Stimulated activated CD4-positive, alpha-beta T cell treated with anti-CD3 and anti-CD28 coated beads, Interleukin-15, amount 100 ng/mL, for 24 hours (primary cell): ENCODE measurements at places on chromosomes 11 and 22.

- peak; percentile 61 for DNase-seq
Observed at GRCh38 chr11:120334894-120335462, 1.2 kb upstream of the ARHGEF12 start.

- DNase-seq, result peak; percentile 79
Observed at GRCh38 chr11:36744375-36745168, 146.5 kb upstream of the RAG2 start.

DNA sequence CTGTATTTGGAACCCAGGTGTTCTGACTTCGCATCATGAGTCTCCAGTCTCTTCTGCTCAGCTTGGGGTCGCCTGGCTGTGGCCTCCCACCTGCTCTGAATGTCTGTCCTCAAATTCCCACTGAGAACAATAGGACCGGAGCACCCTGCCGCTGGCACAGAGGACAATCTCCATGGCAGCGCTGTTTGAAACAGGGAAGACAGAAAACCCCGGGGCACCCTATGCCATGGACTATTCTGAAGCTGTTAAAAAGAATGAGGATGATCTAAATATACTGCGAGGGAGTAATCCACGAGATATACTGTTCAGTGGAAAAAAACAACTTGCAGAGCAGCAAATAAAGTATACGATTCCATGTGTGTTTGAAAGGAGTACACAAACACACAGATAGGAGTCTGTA lies 415.6 kb upstream of the NARS2 start:
- DNase-seq, result no peak

GRCh38 chr11:19691815-19692500 lies 20.7 kb upstream of the NAV2 start:
- no peak for DNase-seq

DNA sequence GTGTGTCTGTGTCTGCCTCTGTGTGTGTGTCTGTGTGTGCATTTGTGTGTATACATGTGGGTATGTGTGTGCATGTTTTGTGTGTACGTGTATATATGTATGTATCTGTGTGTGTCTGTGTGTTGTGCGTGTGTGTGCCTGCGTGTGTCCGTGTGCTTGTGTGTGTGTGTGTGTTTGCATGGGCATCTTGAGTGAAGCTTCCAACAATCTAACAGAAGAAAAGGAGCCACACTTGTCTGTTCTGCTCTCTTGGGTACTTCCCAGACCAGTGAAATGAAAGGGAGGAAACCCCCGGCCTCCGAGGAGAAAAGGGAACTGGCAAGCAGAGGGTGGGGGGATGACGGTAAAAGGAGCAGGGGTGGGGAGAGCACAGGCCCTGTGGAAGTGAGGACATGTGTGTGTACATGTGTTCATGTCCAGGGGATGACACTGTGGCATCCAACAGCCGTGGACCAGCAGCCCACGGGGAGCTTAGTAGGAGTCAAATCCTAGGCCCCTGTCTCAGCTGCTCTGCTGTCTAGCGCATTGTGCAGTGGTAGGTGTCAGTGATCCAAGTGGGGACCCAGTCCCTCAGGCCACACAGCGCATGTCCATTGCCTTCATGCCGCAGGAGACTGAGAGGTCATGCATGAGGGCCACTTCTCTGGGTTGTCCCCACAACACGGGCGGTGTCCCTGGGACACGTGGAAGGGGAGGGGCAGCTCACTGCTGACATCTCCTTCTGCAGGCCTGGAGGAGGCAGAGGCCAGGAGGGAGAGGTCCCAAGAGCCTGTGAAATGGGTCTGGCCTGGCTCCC lies 8.1 kb downstream of the CSF2RB start:
- no peak for DNase-seq

DNA sequence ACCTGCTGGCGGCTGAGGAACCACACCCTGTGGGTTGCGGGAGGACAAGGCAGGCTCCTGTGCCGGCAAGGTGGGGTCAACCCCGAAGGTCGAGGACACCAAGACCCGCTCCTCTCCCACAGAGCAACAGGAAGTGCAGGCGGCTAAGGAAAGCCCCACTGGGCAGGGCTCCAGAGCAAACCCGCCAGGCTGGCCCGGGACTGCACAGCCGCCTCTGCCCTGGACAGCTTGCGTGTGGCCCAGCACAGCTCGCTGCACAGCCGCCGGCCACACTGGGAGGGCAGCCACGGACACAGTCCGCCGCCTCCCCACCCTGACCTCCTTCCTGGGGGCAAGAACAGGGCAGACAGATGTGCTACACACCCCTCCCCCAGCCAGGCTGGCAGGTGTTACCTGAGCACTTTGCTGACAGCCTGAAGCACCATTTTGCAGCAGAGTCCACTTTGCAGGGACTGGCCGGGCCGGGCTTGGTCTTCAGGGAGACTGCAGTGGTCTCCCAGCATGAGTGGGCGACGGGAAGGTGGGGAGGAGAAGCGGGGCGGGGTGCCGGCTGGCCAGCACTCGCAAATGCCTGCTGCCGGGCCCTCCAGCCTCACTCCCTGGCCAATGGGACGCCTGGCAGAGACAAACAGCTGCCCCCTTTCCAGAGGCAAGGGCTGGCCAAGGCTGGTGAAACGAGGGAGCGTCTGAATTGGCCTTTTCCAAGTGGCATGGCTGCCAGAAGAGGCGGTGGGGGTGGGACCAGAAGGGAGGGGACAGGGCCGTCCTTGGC lies at the start of gene MOB2:
TSS of gene MOB2 (minus strand) at position 726 of the 772 bp plus-strand sequence. CDS start at position 503, 223 bp downstream.
- no peak for DNase-seq

DNA sequence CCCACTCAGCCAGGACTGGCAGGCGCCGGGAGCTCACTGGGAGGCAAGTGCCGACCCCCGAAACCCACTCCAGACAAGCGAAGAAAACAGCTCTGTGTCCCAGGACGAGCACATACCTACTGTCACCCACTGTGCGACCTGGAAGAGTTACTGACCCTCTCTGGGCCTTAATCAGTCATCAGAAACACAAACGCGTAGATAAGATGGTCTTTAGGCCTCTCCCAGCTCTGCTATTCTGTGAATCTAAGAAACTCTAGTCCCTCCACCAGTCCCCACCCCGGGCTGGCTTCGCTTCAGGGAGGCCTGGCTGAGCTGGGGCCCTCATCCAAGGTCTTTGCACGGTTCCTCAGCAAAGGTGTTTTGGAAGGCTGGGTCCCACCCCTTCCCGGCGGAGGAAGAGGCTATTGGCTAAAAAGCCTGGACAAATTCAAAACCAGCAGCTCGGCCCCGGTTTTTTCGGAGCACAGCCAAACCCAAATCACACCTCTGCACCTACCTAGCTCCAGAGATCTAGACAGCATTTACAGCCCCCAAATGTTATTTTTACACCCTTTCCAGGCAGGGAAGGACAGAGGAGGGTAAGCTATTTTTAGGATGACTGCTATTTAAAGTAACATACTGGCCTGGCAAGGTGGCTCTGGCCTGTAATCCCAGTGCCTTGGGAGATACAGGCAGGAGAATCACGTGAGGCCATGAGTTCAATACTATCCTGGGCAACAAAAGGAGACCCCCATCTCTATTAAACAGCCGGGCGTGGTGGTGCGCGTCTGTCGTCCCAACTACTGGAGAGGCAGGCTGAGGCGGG lies 13.2 kb upstream of the HDHD5 start:
- DNase-seq, result no peak

DNA sequence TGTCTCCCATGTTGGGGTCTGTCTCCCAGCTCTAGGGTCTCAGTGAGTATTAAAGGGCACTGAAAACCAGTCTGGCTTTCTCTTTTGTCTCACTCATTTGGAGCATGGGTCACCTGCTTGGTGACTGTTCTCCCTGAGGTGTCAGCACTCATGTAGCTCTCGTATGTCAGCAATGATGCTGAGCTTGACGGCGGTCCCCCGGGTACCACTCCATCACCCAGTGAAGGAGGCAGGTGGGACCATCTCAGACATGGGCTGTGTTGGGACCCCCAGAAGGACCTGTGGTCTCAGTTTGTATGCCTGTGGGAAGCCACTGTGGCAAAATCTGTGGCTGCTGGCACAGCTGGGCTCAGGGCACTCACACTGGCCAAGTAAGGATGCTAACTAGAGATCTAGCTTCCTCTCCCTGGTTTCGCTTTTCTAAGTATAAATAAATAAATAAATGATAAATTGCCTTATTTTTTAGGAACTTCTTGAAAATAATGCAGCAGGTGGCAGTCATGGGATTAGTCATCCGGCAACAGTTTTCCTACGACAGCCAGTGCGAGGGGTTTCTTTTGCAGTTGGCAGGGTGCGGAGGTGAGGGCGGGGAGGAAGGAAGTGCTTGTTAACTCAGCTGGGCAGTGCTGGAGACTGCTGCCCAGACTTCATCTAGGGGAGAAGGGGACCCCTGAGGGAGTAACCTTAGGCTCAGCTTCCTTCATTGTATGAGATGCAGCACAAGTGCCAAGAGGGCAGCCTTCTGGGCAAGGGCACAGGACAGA lies 48.8 kb downstream of the OSBP2 start:
- DNase-seq, result peak; percentile 42

DNA sequence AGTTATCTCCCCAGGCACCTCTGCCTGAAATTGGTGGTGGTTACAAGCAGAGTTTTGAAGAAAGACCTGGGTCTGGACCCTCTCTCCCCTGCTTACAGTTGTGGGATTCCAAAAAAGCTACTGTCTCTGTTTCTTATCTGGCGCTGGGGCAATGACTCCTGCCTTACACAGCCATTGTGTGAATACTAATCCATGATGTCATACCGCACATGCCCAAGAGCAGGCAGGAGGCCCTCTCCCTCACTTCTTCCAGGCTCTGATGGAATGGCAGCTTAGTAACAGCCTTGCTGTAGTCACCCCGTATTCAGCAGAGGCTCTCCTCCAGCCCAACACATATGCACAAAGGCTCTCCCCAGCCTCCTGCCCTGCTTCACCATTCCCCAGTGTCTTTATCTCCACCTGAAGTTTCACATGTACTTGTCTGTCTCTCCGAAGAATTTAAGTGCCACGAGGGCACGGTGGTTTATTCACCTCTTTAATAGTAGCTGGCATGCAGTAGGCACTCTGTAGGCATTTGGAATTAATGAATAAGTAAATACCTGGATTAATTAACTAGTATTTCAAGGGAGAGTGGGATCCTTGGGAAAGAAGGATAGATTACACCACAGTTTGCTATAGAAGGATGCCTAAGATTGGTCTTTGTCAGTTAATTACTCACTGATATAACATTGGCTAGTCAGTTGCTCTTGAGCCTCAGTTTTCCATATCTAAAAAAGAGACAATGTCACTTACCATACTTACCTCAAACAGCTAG lies 165.6 kb downstream of the ETS1 start:
- DNase-seq, result peak; percentile 41

GRCh38 chr11:46697303-46697702 lies 3.1 kb downstream of the ARHGAP1 start:
- no peak for DNase-seq

DNA sequence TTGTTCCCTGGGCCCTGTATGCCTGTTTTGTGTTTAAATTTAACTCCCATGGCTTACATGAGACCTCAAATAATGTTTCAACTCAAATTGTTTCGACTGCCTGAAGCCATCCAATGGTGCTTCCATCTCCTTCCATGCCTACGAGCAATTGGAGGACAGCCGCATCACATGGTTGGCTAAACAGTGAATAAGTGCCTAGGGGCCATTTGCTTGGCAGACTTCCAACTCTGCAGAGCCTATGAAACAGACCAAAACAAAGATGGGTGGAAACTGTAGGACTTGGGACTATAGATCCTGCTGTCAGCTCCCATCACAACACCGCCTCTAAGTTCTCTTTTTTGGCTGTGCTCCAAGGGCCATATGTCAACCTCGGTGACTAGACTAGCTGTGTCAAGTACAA lies 84.1 kb downstream of the PARVA start:
- no peak for DNase-seq

GRCh38 chr22:48576333-48577013 lies 1251.2 kb downstream of the BRD1 start:
- DNase-seq, result peak; percentile 33

DNA sequence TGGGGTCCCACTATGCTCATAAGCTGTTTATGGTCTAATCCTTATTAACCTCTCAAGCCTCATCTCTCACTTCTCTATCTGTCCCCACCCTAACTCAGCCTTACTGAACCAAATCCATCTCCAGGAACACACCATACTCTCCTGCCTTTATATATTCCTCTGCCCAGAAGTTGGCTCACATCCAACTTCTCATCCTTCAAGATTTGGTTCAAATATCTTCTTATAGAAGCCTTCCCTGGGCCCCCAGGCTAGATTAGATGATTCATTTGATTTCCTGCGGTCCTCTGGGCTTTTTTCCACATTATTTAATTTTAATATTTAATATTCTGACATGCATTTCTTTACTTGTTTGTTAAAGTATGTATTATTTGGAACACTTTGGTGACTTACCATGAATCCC lies 23.2 kb downstream of the MEI1 start:
- no peak for DNase-seq

- no peak for DNase-seq
Observed at GRCh38 chr22:49281467-49282340, 546.0 kb downstream of the BRD1 start.

GRCh38 chr11:13415201-13415600 lies 47.8 kb downstream of the BTBD10 start:
- DNase-seq, result no peak

GRCh38 chr11:76284161-76284560 lies 77.9 kb upstream of the WNT11 start:
- DNase-seq, result no peak

DNA sequence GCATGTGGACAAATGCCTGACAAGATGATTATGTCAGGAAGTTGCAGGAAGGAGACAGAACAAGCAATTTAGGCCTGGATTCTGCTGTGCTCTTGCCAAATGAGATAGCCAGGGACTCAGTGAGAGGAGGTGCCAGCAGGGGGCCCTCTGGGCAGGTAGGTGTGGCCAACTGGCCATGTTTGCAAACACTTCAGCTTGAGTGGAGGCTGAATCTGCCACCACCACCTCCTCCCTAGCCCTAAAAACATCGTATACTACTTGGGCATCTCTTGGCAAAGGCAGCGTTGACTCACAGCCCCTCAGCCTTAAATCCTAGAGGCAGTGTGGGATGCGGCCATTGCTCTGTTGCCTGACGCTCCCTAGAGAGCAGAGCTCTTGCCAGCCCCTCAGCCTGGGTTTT lies 95.1 kb upstream of the PLET1 start:
- peak; percentile 19 for DNase-seq

DNA sequence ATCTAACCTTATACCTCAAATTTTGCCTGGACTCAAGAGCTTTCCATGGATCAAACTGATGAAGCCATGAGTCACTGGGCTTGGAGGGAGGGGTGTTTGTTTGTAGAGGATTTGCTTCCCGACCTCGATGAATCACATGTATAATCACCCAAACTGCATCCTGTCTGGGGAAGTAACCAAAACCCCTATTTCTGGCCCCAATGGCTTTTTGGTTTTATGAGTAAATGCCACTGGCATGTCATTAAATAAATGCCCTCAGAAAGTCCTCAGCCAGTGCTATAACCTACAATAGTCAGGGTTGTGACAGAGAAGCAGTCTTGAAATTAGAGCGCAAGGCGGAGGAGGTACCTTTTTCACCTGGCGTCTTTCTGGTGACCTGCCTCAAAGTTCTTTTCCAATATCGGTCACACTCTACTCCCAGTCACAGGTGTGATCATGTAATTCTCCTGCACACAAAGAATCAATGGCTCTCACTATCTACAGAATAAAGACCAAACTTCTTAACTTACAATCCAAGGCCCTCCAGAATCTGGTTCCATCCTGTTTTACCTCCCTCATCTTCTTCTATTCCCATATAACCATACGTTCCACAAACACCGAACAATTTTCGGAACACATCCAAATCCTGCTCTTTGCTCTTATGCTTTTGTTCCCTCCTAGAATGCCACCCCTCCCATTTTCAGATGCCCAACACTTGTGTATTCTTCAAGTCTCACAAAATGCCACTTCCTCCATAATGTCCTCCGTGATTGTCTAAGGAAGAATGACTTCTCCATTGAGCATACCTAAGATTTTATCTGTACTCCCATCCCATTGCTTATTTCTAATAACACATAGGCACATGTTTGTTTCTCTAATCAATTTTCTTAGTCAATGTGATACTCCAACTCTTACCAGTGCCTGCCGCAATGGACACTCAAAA lies 81.3 kb upstream of the BLID start:
- no peak for DNase-seq

GRCh38 chr22:27331526-27332281 lies 469.9 kb downstream of the MN1 start:
- no peak for DNase-seq
